Globus pallidus (tissue), 1 donor: ENCODE measurements at places on chromosomes 2 and 18.

- no peak for DNase-seq
Measured at GRCh38 chr18:72128649-72129048, 415.5 kb downstream of the CBLN2 start.

DNA sequence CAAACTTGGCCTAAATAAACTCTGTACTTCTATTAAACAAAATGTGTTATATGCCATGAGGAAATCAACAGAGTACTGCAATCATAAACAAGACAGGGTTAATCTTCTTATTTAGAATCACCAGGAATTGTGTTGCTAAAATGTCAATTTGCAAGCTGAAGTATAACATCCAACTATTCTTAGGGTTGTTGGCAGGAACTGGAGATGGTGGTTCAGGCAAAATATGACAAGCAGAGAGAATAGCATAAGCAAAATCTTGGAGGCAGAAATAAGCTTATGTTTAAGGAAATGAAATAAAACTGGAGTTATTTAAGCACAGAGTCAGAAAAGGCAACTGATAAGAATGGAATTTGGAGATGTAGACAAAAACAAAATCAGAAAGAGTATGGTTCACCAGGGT lies 463.8 kb upstream of the SLC8A1 start:
- DNase-seq = no peak

- DNase-seq = peak; percentile 80
Measured at GRCh38 chr2:196592911-196593881, 46.3 kb upstream of the CCDC150 start.

GRCh38 chr18:41378598-41378997 lies 576.4 kb upstream of the PIK3C3 start:
- peak; percentile 5 for DNase-seq

DNA sequence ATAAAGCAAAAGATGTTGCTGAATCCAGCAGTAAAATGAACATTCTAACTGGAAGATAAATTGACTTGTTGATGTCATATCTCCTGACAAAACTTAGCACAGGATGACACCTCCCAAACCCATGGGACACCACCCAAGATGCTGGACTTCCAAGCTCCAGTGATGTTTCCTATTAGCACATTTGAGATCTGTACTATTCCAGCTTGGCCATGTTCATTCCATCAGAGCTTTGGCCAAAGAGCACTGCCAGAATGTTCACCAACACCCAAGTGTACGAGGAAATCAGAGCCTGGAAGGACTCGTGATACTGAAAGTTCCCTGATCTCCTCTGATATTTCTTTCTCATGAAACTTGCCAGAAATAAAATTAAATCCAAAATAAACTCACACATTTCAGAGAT lies 44.7 kb downstream of the PID1 start:
- DNase-seq = no peak

GRCh38 chr2:40758401-40759155 lies 306.7 kb upstream of the SLC8A1 start:
- DNase-seq = no peak

DNA sequence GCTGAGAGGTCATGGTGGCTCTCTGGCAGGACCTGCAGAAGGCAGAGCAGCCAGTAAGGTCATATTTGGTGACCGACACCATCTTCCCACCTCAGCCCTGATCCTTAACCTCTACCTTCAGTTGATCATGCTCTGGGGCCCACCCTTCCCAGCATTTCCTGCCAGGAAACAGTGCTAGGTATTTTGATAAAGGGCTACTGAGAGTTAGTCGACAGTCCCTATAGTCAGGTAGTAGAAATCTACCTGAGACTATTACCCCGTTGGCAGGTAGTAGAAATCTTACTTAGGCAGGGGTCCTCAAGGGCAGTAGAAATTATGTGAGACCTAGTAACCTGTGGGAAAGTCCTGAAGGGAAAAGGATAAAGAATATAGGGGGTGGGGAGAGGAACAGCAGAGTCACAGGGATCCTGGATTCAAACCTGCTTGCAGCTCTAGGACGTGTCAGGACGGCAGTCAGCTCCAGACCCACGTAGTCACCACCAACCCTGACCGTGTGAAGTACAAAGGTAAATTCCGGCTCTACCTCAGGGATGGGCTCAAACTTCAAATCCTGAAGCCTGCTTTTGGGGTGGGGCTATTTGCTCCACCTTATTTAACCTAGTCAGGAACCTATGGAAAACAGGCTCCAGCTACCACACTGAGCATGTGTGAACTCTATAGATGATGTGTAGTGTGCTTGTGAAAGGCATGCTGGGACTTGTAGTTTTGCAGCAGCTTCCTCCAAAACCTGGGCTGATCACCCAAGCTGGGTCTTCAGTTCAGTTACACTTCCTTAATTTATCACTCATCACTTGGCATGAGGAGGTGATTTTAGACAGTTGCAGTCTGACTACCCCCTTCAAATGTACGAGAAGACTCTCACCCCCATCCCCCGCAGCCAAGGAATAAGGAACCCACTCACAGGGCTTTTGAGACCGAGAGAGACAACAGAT lies at the start of gene DQX1:
Gene DQX1, minus strand, starts transcription at position 515 of the 932 bp plus-strand sequence. Its CDS starts 502 bp downstream, at position 13.
- no peak for DNase-seq

DNA sequence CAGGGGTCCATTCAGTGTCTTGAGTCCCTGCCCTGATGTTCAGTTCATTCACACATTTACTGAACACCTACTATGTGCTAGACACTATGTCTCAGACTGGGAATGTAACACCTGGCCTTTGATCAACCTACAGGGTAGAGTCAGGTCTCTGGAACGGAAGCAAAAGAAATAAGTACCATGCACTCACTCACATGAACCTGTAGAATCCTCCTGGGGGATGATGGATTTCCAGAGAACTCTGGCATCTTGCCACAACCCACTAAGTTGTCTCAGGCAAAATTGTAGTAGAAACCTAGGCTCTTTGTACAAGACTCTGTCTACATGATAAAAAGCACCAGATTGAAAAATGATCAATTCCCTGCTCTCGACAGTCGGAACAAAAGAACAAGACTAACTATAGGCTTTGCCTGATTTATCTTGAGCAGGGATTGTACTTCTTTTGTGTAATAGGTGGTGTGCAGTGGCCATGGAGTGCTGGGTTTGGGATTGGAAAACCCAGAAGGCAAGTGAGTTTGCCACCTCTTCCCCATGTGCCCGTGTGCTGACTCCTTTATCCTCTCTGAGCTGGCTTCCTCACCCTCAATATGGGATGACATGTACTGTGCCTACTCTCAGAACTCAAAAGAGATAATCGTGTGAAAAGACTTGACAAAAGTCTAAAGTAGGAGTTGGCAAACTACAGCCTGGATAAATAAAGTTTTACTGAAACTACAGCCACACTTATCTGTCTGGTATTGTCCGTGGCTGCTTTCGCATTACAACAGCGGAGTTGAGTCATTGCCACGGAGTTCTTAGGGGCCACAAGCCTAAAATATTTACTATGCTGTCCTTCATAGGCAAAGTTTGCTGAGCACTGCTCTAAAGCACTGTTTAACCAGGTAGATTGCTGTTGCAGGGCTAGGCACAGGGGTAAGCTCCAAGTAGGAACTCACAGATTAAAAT lies 4.4 kb downstream of the CAPN14 start:
- no peak for DNase-seq

DNA sequence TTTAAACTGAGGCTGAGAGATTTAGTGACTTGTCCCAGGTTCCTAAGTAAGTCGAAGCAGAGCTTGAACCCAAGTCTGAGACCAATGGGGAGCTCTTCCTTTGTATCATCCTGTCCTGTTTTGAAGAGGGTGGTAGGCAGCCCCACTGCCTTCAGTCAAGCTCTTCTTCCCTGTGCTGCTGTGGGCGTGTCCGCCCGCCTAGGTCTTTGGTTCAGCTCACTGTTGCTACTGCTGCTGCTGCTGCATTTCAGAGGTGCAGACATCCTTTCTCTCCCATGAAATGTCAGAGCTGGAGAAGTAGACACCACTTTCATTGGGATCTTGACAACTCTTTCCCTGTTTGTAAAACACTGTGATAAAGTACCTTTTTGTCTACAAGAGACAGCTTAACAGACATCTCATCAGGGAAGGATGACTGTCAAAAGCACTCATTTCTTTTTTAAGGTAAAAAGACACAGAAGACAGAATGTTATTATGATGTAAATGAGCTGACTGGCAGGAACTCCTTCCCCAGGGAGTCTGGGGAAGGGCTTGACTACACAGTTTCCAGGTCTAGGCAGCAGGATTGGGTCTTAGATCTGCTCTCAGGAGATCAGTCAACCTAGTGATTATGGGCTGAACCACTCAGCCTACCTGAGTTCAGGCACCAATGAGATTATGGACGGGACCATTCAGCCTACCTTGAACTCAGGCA lies 91.7 kb upstream of the TRIB2 start:
- DNase-seq = no peak

DNA sequence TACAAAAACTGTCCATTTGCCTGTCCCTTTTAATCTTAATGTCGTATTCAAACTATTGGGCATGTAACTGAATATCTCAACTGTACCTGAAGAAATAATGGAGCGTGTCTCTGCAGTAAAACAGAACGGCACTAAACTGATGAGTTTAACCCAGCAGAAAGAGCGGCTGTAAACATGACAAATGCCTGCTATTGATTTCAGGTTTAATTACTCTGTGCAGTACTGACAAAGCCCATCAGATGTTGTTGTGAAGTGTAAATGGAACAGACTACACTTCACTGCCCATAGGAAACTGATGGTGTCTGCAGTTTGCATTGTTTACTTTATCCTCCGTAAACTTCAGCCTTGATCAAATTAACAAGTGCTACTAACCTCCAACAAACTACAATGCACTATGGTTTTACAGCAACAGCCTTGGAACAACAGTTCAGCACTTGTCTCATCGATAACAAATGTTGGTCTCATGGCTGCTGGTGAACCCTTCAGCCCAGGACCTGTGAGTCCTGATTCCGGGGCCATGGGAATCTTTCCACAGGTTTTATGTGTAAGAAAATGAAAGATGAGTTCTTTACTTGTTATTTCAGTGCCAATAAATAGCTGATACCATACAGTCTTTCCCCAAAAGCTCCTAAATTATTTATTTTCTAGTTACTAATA lies 316.5 kb downstream of the CCDC178 start:
- DNase-seq = no peak

DNA sequence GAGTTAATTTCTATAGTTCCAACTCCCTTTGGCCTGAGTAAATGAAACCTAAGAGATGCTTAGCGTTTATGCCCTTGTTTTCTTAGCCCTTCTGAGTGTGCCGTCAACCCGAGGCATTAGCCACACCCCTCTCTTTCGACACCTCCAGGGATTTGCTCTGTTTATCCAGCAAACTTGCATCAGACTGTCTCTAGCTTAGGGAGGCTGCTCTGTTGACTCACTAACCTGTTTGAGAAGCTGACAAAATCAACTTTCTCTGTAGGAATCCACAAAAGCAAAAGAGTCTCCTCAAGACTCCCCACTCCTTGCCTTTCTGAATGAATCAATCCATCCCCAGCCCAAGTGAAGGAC lies 317.6 kb downstream of the TNS1 start:
- DNase-seq = no peak

- no peak for DNase-seq
Measured at GRCh38 chr2:188898261-188898660, 75.9 kb upstream of the COL3A1 start.

DNA sequence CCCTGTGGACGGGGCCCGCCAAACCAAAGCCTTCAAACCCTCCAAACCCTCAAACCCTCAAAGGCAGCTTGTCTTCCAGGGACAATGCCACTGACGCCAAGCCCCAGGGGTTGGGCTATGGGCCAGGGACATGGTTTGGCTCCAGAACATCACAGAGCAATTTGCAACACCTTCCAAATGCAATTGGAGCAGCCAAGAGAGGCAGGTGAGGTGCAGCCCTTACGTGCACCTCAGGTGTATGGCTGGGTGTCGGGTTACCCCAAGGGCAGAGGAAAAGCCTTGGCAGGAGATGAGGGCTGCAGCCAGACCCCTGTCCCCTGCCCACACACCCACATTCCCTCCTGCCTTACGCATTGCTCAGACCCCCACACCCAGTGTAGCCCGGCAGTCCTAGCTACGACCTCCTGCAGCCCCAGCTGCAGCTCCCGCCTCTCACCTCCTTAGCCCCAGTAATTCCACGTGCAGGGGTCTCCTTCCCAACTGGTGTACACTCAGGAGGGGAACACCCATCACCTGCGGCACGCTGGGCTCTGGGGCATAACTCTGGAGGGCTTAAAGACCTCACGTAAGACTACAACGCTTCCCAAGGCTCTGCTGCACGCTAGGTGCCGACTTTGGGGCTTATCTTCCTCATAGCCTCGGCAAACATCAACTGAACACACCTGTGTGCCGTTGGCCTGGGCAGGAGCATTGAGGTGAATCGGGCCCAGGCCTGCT lies 88.7 kb downstream of the TFCP2L1 start:
- DNase-seq = no peak

GRCh38 chr2:72134408-72134996 lies 13.2 kb downstream of the CYP26B1 start:
- no peak for DNase-seq

DNA sequence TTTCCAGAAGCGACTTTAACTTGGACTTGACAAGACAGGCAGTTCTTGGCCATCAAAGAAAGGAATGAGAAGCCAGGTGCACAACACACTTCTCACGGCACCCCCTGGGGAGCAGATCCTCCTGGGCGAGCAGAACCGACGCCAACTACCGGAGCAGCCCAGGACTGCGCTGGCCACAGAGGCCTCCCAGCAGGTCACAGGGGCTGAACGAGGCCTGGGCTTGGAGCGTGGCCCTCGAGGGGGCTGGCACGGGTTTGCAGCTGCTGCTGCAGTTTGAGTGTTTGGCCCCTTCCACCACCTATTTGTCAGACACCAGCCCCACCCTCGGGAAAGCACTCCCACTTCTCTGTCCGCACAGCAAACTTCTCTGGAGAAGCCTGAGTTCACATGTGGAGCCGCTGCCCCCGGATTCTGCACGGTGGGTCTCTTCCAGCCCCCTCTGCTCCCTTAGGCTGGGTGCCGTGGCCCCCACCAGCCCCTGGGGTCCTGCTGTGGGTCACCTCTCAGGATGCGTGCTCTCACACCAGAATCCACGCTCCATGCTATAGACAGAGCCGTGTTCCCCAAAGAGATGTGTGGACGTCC lies 306.7 kb upstream of the SALL3 start:
- DNase-seq = no peak

DNA sequence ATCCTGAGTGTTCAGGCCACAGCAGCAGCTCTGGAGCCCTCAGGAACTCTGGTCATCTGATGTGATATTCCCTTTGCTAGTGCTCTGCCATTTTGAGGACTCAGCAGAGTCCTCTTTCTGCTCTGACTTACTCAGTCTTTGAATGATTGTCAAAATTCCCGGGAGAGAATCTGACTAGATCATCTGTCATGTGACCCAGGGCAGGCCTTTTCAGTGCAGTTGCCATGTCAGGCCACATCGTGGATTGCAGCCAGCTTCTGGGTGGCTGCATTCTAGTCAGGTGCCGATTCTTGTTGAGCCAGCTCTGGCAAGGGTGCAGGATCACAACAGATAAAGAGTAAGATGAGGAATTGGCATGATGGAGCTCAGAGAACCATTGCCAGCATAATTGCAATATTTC lies 795.6 kb downstream of the CPS1 start:
- peak; percentile 77 for DNase-seq

DNA sequence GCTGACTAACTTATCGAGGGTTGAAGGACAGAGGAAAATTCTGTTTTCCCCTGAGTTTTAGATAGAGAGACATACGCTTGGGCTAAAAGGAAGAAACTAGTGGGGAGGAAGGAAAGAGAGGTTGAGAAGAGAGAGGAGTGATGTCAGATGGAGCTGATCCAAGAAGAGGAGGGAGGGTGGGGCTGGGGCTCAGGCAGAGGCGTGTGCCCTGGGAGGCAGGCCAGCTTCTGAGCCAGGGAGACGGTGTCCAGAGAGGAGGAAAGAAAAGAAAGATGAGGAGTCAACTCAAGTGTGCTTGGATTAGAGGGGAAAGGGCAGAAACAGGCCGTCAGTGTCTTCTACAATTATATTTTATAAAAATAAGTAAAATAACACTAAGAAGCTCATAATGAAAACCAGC lies 56.2 kb downstream of the EMILIN2 start:
- peak; percentile 32 for DNase-seq
